ENCODE measurements at places on chromosomes 3 and 15.

DNA sequence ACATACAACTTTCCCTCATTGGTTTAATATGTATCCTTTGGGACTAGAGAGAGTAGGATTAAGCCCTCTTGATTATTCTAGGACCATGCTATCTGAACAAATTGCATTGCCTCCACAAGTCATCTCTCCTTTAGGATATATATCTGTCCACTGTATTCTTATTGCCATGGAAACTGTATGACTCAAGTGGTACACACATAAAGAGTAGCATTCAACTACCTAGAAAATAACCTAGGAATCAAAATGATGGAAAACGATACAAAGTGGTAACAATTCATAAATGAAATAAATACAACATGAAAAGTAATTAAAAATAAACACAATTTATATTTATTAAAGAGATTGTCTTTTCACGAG is 212.1 kb upstream of the P2RY1 start:
- DNase-seq = no peak

DNA sequence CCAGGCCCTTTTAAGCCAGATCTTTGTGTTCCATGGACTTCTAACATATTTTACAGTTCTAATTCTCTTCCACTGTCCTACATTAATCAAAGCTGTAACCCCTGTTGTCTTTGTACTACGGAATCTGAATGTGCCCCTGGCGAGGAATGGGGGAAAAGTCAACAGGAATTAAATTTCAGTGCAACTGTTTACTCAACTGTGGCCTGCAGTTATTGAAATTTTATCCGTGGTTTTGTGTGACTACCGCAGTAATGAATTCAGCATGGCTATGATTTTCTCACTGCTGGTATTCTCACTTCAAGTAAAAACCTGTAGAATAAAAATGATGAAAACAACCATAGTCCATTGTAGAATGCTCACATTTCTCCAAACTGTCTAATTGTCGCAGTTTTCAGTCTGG is 388.0 kb downstream of the FOXP1 start:
- DNase-seq = no peak

DNA sequence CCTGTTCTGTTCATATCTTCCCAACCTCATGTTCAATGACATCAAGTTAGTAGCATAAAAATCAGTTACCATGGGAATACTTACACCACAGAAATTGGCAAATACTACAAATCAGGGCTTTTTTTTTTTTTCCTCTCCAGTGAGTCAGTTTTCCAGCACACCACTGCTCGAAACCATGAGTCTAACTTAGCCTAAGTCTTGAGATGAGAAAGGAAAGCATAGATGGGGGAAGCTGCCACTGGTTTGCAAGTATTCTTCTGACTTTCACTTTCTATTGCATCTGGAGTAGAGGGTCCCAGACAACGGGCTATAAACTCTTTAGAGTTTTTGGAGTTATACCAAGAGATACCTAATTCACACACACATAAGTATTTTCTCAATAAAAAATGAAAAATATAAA is 416.1 kb upstream of the LMCD1 start:
- DNase-seq = no peak

DNA sequence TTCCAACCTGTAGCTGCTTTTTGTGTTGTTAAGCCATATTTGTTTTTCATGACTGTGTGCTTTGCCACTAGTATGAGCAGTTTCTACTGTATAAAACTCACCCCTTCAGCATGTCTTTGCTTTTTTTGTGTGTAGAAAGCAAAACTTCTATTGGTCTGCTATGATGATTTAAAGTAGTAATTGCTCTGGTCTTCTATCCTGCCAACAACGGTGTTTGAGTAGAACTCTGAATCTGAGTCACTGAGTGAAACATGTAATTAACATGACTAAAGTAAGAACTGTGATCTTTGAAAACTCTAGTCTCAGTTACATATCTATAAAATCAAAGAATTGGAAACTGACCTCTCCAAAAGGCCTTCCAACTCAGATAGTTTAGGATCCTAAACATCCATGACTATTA is 133.6 kb downstream of the TPRG1 start:
- no peak for DNase-seq

- no peak for DNase-seq
Measured at GRCh38 chr15:75431682-75432081, 19.8 kb downstream of the SIN3A start.

- DNase-seq = no peak
Measured at GRCh38 chr15:70406617-70407335, 309.1 kb upstream of the TLE3 start.

DNA sequence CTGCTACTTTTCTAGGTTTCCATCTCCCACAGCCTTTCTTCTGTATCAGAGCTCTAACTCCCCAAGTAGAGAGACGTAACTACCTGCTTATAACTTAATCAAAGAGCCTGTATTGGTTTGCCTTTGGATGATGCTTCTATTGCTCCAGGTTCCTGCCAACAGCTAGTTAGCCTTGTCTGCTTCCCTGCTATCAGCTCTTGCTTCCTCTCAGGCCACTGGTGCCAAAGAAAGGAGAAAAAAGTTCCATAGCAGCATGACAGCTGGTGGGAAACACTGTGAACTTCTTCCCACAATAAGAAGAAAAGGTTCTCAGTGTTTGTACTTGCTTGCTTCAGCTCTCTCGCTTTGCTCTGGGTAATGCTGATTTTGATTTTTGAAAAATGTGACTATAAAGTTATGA is 206.6 kb downstream of the GBE1 start:
- peak; percentile 67 for DNase-seq

- DNase-seq = no peak
Measured at GRCh38 chr3:108387063-108387462, 90.7 kb downstream of the HHLA2 start.

GRCh38 chr15:63389902-63390670 is 8.4 kb upstream of the CA12 start:
- peak; percentile 32 for DNase-seq

GRCh38 chr3:39264053-39264452 is 15.8 kb downstream of the CX3CR1 start:
- no peak for DNase-seq

DNA sequence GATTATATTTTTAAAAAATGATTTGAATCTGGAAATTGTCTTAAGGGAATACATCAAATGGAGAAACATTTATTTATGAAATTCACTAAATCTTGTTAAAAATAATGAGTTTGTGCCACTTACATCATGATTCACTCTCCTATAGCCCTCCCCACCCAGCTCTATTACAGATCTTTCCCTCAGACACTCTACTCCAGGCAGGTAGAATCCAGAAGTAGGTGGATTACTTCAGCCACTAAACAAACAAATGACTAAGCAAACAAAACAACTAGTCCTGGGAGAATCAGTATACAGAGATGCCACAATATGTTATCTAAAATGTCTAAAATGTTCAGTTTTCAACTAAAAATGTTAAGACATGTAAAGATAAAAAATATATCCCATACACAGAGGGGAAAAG is 608.1 kb upstream of the UBE2E2 start:
- no peak for DNase-seq

GRCh38 chr3:12922306-12922705 is 80.9 kb upstream of the RPL32 start:
- DNase-seq = peak; percentile 53

GRCh38 chr3:66553441-66554113 is 52.8 kb upstream of the LRIG1 start:
- no peak for DNase-seq

- DNase-seq = no peak
Measured at GRCh38 chr15:91887321-91887720, 33.8 kb downstream of the SLCO3A1 start.

DNA sequence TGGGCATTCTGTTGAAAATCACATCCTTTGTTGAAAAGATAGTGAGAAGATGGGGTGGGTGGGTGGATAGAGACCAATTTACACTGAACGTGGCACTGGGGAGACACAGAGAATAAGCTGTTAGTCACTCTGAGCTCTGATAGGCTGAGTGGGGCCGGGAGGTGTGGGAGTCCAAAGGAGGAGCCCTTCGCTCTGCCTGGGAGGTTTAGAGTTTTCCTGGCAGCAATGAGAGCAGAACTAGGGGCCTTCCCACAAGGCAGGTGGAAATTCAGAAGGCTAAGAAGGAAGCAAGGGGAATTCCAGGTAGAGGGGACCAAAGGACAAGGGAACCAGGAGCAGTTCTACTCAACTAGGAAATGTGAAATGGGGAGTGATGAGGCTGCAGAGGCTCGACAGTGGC is 272.7 kb downstream of the RPLP1 start:
- DNase-seq = no peak

DNA sequence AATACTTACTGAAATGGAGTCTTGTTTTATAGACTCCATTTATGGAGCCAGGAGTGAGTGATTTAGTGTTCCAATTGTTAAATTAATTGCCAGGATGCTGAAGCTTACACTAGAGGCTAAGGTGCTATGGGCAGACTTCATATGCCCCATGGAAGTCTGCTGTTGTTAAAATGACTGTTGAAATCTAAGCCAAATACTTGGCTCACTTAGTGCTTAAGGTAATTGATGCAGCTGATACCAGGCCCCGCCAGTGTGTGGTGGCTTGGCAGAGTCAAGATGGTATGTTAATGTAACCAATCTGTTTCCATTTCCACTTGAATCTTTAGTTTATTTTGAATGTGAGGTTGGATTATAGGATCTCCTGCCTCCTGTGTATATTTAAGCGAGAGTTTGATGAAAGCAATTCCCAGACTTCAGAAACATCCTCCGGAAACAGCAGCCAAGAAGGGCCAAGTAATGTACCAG is 187.1 kb downstream of the ITPR1 start:
- DNase-seq = no peak

- no peak for DNase-seq
Measured at GRCh38 chr15:67826717-67827561, 1.6 kb downstream of the SKOR1 start.

DNA sequence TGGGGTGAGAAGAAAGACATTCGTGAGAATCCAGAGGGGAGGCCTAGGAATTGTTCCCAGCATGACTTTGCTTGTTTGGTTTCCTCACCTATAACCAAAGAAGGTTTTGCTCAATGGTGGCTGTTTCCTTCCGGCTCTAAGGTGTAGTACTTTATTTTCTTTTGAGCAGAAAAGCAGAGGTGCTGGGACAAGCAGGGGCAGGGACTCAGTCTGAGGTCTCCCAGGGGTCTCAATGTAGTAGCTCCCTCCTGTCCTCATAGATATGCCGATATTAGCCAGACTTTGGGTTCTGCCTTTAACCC is 41.6 kb downstream of the ZBTB38 start:
- DNase-seq = no peak

GRCh38 chr3:190205739-190206138 is 85.0 kb upstream of the P3H2 start:
- no peak for DNase-seq

DNA sequence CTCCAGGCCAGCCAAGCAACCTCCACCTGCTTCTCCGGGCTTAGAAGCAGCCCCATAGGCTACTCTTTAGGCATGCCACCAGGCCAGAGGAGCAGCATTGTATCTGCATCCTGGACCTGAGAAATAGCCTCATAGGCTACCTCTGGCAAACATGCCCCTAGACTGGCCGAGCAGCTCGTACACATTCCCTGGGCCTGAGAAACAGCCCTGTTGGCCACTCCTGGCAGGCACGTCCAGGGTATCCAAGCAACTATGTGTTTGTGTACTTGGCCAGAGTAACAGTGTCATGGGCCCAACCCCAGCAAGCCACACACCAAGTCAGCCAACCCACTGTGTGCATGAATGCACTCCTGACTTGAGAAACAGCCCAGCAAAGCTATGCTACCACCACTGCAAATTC is 498.7 kb upstream of the CDIN1 start:
- DNase-seq = no peak

- no peak for DNase-seq
Measured at GRCh38 chr3:40464339-40465110, 7.4 kb downstream of the RPL14 start.
